Thyroid gland (tissue), 4 donors: ENCODE measurements at places on chromosomes 3 and 15. TPM values are rescaled to one million over a fixed set of nuclear protein-coding genes. Genes with fewer than 3 reads are reported as not detected.

Gene AGBL1
- not detected for total RNA-seq

Gene AADAC
- not detected for total RNA-seq

Gene SCAANT1
- total RNA-seq = not detected

Gene AHSG
- not detected for total RNA-seq

GRCh38 chr3:95508124-95508523 is 1306.3 kb upstream of the EPHA6 start:
- H3K4me1 ChIP-seq = no peaks in the 10 kb centered on the region
- no peak overlapping the region for H3K27ac ChIP-seq

- no peaks in the 10 kb centered on the region for H3K4me1 ChIP-seq
- no peak overlapping the region for H3K4me3 ChIP-seq
- H3K27me3 ChIP-seq = no peaks in the 10 kb centered on the region
Measured at GRCh38 chr3:88040529-88040928, 18.3 kb downstream of the CGGBP1 start.

GRCh38 chr3:88767746-88768145 is 339.7 kb upstream of the EPHA3 start:
- H3K4me1 ChIP-seq = no peaks in the 10 kb centered on the region
- no peaks in the 10 kb centered on the region for H3K27me3 ChIP-seq
- no peak overlapping the region for H3K4me3 ChIP-seq
- no peak overlapping the region for H3K27ac ChIP-seq
- no peak for DNase-seq

- no peaks in the 10 kb centered on the region for H3K27me3 ChIP-seq
- peaks cover 7% of the 10 kb centered on the region for H3K4me1 ChIP-seq
- DNase-seq = no peak
- H3K27ac ChIP-seq = peak overlapping the region; percentile 95
- H3K36me3 ChIP-seq = no peaks in the 10 kb centered on the region
Measured at GRCh38 chr3:197749315-197749600, 425 bp upstream of the FYTTD1 start.

- no peak for DNase-seq
- no peak overlapping the region for H3K4me3 ChIP-seq
- H3K27me3 ChIP-seq = no peaks in the 10 kb centered on the region
- peaks cover 21% of the 10 kb centered on the region for H3K4me1 ChIP-seq
Measured at GRCh38 chr15:61198722-61199121, 30.4 kb downstream of the RORA start.

DNA sequence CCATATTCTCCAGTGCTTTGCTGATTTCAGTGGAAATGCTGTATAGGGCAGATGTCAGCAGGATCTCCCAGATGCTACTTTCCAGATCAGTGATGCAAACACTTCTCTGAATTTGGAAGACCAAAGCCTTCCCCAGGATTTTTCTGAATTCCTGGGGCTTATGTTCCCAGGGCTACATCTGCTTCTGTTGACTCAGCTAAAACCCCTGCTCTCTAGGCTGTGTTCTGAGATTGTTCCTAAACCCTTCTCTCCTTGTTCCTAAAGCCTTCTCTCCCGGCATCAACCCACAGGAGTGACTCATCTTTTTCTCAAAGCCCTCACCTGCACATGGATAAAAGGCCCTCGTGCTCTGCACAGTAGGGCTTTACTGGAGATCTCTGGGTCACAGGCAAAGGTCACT is 35.5 kb downstream of the FAH start:
- peaks cover 11% of the 10 kb centered on the region for H3K36me3 ChIP-seq
- no peak overlapping the region for H3K27ac ChIP-seq
- no peaks in the 10 kb centered on the region for H3K27me3 ChIP-seq
- H3K4me1 ChIP-seq = no peaks in the 10 kb centered on the region
- no peak overlapping the region for H3K4me3 ChIP-seq
